ENCODE measurements at places on chromosomes 12 and 14.

GRCh38 chr12:95318071-95318545 is 100.5 kb downstream of the VEZT start:
- DNase-seq, result no peak

GRCh38 chr12:102344691-102345090 is 135.7 kb downstream of the IGF1 start:
- DNase-seq, result no peak

DNA sequence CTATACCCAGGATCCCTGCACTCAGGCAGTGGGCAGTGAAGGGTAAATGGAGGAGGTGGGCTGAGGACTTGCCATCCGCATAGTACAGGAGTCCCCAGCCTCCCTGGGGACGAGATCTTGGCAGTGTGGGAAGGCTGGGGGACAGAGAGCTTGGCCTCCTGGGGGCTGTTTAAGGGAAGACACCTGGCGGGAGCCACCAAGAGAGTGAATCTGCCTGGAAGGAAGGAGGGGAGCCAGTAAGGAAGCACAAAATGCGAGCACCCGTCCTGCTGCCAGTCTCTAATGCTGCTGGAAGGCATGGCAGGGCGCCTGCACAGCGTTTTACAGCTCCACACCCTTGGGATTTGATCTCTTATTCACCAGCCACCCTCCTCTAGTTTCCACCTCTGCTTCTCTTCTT is 7.4 kb upstream of the KRT2 start:
- DNase-seq, result no peak

- DNase-seq, result no peak
These were observed 70.2 kb downstream of the SSPN start for GRCh38 chr12:26265606-26266005.

GRCh38 chr12:79983986-79984620 is 49.2 kb upstream of the PPP1R12A start:
- no peak for DNase-seq
